Suprapubic skin (tissue), 4 donors: ENCODE measurements at places on chromosomes 12 and 14.

GRCh38 chr14:95250140-95250769 is 69.5 kb downstream of the CLMN start:
- DNase-seq = no peak

DNA sequence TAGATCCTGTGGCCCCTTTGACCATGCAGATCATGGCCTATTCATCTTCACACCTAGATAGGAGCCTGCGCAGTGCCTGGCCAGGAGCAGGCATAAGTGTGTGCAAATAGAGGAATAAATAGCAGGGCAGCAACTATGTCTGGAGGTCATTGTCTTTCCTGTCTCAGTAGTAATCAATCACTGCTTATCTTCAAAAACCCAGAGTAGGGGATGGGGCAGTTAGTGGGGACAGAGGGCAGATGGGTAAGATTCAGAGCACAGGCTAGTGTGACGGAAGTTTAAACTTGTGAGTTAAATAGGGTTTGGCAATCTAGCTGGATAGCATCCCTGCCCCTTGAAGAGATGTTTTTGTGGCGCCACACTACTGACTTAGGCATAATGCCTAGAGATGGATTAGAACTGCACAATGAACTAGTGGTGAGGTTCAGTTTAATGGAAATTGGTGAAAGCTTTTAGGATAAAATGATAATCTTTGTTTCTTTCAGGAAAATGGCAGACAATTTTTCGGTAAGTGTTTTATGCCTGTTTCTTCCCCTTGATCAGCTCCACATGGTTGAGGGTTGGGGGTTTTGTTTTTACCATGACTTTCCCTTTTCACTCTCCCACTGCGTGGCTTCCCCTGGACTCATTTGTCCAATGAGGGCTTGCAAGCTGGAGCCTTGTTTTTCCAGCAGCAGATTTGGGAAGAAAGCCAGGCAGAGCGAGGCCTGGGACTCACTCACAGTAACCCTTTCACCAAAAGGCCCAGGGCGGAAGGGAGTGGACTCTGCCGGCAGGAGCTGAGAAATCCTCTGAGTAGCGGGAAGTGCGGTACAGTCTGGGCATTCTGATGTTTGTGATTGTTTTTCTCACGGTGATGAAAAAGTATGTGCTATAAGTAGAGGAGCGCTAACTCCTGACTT is 8.1 kb downstream of the LGALS3 start:
- DNase-seq = no peak

DNA sequence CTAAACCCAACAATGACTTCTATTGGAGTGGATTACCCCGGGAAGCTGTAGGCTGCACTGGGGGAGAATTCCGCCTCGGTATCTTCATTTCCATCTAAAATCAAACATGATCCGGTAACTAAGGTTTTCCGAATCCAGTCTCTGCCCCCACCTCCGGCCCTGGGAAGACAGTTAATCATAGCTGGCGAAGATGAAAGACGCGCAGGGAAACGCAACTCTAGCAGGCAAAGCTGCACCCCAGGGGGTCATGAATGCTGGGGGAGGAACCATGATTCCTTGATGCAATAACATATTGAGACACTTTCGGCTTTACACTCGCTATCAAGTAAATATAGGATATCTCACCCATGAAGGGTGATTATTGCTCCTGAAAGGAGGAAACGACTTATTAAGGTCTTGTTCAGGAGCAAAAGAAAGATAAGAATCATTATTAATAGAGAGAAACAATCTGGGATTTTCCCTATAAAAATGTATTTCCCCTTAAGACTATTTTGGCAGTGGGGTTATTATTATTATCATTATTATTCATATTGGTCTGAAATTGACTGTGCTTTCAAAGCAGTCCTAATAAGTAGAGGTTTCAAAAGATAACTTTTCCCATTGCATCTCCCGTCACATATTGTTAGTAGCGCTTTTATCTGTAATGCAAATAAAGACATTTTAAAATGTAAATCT is 614.9 kb downstream of the VRK1 start:
- DNase-seq = no peak

DNA sequence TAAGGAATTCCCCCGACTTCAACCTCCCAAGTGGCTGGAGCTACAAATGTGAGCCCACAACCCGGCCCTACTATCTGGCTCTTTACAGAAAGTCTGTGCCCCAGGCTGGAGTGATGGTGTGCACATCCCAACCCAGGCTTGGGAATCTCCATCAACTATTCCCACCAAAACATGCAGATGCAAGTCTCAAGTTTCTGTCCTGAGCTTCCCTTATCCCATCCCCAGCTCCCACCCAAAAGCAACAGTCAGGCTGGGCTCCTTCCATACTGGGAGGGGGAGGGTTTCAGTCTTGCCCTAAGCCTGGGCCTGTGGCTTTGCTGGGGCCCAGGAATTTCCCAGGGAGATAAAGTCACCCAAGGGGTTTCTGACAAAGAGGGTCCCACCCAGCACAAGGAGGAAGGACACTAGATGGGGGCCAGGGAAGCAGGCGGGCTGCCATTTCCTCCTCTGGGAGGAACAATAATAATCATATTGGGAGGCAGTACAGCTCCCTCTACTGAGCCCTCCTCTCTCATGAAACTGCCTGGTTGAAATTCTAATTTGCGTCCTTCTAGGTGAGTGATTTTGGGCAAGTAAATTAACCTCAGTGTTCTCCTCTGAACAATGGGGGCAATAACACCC is 8.0 kb downstream of the SLC8B1 start:
- DNase-seq = no peak

DNA sequence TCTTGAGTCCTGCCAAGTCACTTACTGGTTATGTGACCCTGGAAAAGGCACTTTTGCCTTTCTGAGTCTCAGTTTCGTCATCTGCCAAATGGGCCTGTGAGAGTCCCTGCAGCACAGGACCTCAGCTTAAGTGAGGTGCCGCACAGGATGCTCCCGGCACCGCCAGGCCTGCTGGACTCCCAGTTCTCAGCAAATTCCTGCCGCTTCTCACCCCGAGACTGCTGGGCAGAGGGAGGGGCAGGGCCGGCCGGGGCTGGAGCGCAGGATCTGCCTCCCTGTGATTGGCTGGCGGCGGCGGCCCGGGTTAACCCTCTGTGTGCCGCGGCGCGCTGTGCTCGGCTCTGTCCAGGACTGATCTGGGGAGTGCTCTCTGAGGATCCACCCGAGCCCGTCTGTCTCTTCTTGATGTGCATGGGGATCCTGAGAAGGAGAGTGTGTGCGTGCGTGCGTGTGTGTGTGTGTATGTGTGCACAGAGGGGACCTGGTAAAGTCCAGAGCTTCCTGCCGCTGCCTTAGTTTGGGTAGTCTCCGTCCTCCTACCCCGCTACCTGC is 8.6 kb downstream of the SETD1B start:
- DNase-seq = peak; percentile 78

- DNase-seq = no peak
Observed at GRCh38 chr12:40993158-40993557, 195.0 kb upstream of the PDZRN4 start.

DNA sequence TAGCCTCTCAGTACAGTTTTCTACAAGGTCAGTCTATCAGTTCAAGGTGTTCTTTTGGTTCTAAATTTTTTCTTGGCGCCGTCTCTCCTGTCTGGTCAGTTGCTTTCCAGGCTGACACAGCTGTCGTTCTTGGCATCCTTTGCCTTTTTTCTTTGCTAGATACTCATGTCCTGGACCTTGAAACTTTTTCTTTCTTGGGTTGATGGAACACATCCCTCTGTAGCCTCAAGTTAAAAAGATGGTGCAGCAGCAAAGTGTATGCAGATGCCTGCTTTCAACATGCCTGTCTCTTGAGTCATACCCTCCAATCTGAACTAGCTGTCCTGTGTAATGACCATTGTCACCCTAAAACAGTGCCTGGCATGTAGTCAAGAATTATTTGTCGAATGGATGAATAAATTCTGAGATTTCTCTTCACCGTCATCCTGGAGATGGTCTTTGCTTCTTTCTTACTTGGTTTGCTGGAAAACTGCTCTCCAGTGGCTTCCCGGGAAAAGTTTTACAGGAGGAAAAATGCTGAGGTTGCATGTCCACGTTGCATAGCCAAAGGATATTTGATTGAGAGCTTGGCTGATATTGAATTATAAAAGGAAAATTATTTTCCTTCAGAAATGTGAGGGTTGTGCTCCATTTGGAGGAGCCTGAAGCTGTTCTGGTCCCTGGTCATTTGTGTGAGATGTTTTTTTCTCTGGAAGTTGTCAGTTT is 4.6 kb downstream of the NYNRIN start:
- no peak for DNase-seq

DNA sequence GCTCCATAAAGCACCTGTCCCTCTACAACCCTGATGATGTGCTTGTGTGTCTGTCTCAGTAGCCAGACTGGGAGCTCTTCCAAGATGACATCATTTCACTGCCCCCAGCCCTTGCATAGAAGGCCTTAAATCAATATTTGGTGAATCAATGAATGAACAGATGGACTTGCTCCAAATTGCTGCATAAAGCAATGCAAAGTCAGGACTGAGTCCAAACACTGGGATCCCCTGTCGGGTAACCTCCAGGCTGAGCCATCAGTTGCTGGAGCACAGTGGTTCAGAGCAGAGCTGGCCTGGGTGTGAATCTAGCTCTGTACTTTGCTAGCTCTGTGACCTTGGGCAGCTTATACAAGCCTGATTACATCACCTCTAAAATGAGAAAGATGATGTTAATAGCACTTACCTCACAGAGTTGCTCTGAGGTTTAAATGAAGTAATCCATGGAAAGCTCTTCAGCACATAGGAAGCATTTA is 120.3 kb upstream of the VASH1 start:
- no peak for DNase-seq

DNA sequence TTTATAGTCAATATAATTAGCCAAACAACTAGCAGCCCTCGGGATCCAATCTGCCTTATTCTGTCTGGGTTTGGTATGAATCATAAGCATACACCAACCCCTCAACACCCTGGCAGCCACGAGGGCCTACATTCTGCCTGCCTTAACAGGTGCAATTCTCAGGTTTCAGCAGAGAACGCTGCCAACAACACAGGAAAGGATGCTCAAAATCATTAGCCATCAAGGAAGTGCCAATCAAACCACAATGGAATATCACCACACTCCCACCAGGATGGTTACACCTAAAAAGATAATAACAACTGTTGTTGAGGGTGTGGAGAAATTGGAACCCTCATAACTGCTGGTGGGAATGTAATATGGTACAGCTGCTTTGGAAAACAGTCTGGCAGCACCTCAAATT is 122.8 kb downstream of the TTC7B start:
- no peak for DNase-seq

DNA sequence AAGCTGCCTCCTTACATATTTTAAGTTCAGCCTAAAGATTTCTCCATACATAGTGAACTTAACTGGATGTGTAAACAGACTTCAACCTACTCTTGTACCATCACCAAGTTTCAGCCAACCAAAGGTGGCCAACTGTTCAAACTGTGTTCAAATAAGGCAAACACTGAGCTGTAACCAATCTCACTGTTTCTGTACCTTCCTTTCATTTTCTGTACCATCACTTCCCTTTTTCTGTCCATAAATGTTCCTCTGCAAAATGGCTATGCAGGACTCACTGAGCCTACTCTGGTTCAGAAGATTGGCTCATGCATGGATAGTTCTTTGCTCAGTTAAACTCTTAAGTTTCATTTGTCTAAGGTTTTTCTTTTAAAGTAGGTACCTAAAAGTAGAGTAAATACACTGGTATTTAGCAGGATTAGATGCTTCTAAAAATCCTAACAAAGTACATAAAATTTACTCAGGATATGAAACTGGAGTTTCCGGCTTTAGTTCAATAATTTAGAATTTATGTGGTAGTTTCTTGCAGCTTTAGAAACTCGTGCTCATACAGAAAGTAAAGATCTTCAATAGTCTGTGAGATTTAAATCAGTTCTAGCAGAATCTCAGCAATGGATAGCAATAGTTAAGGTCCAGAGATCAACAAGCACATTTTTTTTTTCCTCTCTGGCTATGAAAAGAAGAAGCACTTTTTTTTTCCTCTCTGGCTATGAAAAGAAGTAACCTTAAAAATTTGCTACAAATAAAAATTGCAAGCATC is 282.0 kb upstream of the PPFIA2 start:
- DNase-seq = no peak

GRCh38 chr12:102005256-102005655 is 56.5 kb downstream of the WASHC3 start:
- DNase-seq = no peak
